ENCODE measurements at places on chromosomes 6 and 20.

DNA sequence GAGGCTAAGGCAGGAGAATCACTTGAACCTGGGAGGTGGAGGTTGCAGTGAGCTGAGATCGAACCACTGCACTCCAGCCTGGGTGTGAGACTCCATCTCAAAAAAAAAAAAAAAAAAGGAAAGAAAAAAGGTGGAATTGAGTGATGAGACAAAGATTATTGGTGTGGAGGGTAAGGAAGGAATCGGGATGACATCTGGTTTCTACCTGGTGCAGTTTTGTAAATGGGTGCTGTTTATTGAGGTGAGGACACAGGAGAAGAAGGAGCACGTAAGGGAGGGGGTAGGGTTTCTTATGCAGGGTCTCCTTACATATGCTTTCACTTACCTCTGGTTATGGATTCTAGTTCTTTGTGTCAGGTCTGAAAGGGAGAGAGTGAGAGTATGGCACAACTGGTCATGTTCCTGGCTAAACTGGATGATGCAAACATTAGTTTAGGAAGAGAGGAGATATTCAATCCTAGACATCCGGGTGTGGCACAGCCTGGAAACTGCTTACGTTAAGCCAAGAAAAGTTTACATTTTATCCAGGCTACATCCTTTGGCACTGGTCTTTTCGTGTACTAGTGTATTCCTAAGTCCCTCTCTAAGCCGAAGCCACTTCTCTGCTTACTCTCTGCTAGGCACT, 5.4 kb downstream of the RALY start:
- DNase-seq, result no peak

- no peak for DNase-seq
These were observed 47.5 kb downstream of the RNASET2 start for GRCh38 chr6:166908811-166909210.

- no peak for DNase-seq
These were observed 184.3 kb downstream of the PRKN start for GRCh38 chr6:162543221-162543620.

DNA sequence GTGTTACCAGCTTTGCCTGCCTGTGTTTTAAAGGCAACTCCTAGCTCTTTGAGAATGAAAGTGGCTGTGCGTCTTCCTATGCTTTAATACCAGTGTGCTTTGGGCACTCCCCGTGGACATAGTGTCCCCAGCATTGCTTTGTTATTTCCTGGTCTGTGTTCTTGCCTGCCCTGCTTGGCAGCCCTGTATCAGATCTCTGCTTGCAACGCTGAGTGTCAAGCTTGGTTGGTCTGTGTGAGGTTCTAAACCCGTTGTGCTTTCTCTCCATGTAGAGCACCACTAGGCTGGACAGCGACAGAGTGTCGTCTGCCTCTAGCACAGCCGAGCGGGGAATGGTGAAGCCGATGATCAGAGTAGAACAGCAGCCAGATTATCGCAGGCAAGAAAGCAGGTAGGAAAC, 80.2 kb downstream of the AFDN start:
- no peak for DNase-seq

DNA sequence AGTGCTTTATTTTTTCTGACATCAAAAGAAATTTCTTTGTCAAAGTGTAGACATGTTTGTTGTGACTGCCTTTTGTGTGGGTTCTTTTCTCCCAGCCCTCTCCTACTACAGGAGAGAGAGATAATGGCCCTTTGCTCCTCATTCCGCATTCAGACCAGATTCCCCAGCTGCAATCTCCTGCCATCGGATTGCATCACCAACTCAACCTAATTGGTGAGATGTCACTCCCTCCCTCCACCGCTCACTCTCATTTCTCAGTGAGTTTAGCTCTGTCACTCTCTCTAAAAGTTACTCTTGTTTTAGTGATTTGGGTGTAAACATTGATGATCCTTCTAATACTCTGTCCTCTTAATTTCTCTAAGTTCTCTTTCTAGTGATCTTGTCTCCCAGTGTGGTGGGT, 22.7 kb downstream of the UTRN start:
- DNase-seq, result no peak

- DNase-seq, result no peak
These were observed 51.2 kb upstream of the FRMD1 start for GRCh38 chr6:168130168-168130696.

DNA sequence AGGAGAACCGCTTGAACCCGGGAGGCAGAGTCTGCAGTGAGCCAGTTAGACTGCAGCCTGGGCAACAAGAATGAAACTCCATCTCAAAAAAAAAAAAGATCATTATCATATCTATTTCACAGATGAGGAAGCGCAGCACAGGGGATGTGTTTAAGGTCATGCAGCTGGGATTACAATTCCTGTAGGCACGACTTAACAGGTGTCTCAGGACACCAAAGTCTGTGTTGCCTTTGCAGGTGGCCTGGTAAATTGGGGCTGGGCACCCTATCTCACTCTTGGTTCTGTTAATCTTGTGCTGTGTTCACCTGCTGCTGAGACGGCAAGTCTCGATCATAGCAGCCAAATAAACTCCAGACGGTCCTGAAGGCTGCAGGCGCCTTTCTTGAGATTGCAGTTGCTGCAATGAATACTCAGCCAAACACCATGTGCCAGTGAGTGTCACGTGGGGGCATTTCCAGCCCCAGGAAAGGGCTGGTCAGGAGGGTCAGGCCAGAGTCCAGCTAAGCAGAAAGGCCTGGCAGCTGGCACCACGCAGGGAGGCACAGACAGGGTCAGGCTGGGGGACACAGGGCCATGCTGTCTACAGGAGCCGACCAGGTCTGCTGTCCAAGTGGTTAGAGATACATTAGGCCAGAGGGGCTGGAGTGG, 55.8 kb downstream of the FGD2 start:
- no peak for DNase-seq

DNA sequence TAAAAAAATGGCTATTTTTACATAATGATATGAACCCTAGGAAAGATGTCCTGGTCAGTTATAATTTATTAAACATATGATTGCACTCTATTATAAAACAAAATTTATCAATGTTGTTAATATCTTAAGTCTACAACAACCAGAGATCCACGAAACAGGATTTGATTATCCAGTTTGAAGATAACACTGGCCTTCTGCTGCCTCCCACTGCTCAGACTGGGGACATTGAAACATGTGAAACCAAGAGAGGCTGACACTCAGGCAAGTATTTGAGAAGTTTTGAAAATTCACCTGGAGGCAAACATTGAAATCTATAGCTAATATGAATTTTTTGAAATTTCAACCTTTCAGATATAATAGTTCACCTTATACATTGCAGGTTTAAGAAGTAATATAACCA, 219.3 kb upstream of the HSF2 start:
- no peak for DNase-seq

DNA sequence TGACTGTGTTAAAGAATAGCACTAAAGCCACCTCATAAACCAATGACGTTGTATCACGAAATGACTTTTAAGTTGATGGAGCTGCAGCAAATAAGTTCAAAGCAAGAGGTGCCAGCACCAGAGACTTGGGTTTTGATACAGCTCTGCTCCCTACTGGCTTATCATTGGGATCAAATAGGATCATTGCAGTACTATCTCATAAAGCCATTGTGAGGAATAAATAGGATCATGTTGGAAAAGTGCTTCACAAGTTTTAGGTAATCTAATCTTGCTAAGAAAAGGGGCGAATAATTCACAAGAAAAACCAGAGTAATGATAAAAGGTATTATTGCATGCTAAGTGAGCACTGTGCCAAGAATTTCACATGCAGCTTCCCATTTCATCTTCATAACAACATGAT, 10.4 kb upstream of the CEP85L start:
- no peak for DNase-seq

GRCh38 chr6:13528232-13528631, 40.8 kb upstream of the GFOD1 start:
- no peak for DNase-seq

- no peak for DNase-seq
These were observed 3.3 kb downstream of the PERP start for GRCh38 chr6:138103871-138104270.

GRCh38 chr6:70327036-70327435, 24.2 kb upstream of the COL9A1 start:
- no peak for DNase-seq

GRCh38 chr6:146787876-146788508, 189.2 kb downstream of the ADGB start:
- DNase-seq, result no peak

GRCh38 chr6:33492093-33492492, 37.7 kb downstream of the ZBTB9 start:
- no peak for DNase-seq

DNA sequence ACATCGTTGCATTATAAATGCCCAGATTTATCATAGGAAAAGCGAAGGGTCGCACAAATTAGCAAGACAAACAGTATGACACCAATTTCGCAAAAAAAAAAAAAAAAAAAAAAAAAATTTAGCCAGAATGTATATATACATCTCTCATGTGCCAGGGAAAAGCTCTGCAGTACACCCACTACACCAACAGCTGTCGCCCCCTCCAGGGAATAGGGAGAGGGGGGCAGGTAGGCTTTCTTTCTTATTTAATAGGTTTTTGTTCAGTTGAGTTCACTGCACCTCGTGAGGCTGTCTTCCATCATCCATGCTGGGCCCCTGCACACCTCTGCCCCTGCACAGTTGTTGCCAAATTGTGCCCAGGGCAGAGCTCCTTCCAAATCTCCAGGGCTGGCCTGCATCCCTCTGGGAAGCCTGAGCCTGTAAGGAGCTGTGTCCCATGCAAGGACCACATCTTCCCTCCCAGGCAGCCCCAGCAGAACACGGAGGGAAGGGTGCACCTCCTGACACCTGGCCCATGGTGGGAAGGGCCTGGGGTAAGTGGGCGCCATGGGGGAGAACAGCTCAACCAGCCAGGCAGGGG, 85.4 kb downstream of the NINL start:
- DNase-seq, result no peak

DNA sequence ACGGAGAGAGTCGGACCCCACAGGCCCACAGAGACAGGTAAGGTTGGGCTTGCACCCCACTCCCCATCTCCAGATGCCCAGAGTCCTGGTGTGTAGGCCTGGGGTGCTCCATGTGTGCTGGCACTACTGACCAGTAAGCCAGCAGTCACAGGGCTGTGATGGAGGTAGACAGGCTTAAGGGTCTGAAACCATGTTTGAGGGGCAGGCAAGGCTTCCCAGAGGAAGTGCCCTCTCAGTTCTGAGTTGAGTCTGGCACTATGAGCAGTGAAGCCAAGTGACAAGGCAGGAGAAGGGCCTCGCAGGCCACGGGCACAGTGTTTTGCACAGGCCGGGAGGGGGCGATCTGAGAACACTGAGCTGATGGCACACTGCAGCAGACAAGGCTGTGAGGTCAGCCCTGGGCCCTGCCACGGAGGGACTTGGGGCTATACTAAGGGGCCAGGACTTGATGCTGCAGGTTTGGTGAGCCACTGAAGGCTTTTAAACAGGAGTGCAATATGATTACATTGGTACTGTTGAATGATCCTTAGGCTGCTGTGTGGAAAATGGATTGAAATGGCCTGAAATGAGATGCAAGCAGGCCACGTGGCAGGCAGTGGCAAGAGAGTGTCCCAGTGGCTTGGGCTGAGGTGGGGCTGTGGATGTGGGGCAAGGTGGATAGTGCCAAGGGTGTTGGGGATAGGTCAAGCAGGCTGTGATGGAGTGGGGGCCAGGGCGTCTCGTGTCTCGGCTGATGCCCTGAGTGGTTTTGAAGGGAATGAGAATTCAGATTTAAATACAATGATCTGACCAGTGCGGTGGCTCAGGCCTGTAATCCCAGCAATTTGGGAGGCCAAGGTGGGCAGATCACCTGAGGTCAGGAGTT, 20.3 kb downstream of the TTBK1 start:
- no peak for DNase-seq

DNA sequence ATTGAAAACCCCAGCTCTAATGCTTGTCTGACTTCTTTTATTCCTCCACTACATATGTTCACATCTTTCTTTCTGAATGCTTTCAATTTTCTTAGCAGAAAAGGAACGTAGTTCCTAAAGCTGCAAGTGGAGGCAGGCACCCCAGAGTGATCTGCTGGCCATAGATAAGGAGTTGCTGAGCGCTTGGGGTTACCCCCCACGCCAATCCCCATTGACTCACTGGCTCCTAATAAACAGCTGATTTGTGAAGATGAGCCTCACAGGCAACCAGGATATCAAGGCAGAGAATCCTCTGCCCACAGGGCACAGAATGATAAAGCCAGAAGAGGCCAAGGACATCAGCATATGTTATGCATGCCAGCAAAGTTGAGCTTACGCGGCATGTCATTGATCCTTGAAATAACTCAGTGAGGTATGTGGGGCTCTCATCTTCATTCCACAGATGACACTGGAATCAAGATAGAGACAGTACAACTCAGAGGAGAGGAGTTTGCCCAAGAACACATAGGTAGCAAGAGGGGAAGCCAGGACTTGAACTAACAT, 129.1 kb upstream of the PTPRT start:
- DNase-seq, result no peak

DNA sequence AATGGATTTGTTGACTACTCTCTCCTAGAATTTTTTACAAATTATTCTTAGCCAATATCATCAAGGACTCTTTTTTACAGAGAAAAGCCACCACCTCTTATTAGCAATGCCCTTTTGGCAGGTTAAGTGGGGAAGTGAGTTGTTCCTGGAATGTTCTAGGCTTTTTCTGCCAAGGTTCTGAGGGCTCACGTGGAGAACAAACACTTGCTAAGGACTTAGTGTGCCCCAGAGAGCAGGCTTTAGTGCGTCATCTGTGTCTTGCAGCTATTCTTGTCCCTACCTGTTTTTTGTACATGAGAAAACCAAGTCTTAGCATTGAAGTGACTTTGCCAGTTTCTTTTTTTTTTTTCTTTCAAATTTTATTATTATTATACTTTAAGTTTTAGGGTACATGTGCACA, 33.5 kb downstream of the CFAP61 start:
- no peak for DNase-seq

DNA sequence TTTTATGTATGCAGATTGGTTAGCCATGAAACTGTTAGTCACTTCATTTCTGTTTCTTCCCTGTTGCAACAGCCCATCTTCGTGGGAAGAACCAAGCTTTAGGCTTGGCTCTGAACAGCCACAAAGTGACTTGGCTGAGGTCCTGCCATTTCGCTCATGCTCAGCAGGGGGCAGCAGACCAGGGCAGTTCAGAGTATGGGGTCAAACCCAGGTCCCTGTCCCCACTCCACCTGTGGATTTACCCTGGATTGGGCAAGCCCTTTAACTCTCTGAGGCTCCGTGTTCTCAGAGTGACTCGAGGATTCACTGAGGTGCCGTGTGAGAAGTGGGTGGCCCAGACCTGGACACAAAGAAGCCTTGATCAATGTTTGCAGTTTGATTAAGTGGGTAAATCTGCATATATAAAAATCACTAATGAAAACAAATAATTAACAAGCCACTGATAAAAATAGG, 19.8 kb upstream of the MAP1LC3A start:
- DNase-seq, result no peak

DNA sequence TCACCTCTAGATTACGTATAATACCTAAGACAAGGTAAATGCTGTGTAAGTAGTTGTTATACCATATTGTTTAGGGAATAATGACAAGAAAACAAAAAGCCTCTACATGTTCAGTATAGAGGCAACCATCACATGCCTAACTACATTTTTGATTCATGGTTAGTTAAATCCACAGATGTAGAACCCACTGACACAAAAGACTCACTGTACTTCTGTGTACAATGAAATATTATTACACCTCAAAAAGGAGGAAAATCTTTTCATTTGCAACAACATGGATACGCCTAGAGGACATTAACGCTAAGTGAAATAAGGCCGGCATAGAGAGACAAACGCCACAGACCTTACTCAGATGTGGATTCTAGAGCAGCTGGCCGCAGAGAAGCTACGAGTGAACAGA, 50.5 kb downstream of the NINL start:
- DNase-seq, result no peak

GRCh38 chr6:2158596-2159271, 86.7 kb downstream of the GMDS start:
- no peak for DNase-seq

Data from GOT3 (cell line).